Upper lobe of right lung (tissue), 1 donor: ENCODE measurements at places on chromosomes 5 and 9. TPM values are rescaled to one million over a fixed set of nuclear protein-coding genes. Genes with fewer than 3 reads are reported as not detected.

- DNase-seq: no peak
- H3K27ac ChIP-seq: no peak overlapping the region
- no peaks in the 10 kb centered on the region for H3K36me3 ChIP-seq
- no peak overlapping the region for H3K4me3 ChIP-seq
- no peaks in the 10 kb centered on the region for H3K4me1 ChIP-seq
- no peaks in the 10 kb centered on the region for H3K27me3 ChIP-seq
Measured at GRCh38 chr9:108850293-108850897, 5.4 kb downstream of the ACTL7B start.

DNA sequence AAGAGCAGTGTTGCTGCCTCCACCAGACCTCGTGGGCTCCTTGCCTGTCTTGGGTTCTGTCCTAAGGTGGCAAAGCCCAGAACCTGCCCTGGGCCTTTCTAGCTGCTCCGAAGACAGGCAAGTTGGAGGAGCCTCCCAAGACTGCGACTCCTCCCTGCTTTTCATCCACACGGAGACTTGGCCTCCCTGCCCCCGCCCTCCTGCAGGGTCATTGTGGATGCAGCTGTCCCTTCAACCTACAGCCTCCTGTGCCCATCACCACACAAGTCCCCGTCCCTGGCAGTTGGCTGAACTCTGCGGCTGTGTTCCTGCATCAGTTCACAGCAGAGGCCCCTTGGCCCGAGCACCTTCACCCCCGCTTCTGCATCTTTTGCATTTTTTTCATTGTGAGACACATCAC is 59.2 kb downstream of the WNK2 start:
- no peak overlapping the region for H3K27ac ChIP-seq
- no peaks in the 10 kb centered on the region for H3K36me3 ChIP-seq
- H3K4me1 ChIP-seq: no peaks in the 10 kb centered on the region
- H3K27me3 ChIP-seq: no peaks in the 10 kb centered on the region
- no peak overlapping the region for H3K4me3 ChIP-seq

DNA sequence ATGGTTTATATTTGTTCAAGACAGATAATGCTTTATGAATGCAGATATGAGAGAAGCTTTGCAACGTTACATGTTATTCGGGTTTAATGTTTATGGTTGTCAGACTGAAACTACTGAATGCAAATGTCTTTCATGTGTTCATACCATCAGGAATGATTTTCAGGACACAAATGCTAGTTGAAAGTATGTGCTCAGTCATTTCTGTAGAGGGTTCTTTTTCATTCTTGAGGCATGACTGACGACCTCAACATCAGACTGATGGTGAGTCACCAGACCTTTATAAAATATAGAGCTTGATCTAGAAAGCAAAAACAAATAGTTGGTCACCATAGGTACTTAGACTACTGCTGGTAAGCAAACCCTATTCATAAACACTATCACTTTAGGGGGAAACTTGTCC is 287.3 kb upstream of the NUDT12 start:
- no peak overlapping the region for H3K4me3 ChIP-seq
- no peak for DNase-seq
- H3K27me3 ChIP-seq: no peaks in the 10 kb centered on the region
- no peaks in the 10 kb centered on the region for H3K4me1 ChIP-seq
- H3K36me3 ChIP-seq: no peaks in the 10 kb centered on the region

DNA sequence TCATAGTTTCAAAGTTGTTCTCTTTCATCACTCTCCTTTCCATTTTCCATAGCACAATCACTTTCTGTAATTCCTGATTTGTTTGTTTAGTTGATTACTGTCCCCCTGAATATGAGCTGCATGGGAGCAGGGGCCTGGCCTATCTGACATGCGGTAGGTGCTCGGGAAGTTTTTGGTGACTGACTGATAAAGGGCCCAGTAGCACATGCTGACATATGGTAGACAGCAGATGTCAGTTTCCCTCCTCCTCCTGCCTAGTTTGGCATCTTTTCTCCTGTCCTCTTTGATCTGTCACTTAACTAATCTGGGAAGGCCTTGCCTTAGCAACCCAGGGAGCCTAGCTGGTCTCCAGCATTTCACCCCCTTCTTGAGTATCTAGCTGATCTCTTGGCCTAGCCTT is 14.4 kb downstream of the GALNT12 start:
- H3K27me3 ChIP-seq: no peaks in the 10 kb centered on the region
- H3K27ac ChIP-seq: no peak overlapping the region
- no peaks in the 10 kb centered on the region for H3K4me1 ChIP-seq
- H3K4me3 ChIP-seq: no peak overlapping the region

DNA sequence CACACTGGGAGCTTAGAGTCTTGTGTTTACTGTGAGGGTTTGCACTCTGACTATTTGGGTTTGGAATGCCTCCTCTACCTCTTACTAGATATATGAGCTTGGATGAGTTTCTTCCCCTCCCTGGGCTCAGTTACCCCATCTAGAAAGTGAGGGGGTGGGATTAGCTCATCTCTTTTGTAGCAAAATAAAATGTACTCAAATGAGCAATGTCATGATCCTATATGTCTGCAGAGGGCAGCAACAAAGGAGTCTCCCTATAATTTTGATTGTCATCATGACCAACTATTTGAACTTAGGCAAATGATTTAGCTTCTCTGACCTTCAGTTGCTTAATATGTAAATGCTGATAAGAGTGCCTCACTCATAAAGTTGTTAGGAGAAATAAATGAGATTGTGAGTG is 109.0 kb downstream of the DPYSL3 start:
- H3K27me3 ChIP-seq: no peaks in the 10 kb centered on the region
- no peak overlapping the region for H3K4me3 ChIP-seq
- peaks cover 27% of the 10 kb centered on the region for H3K4me1 ChIP-seq
- H3K36me3 ChIP-seq: peaks cover 29% of the 10 kb centered on the region
- H3K27ac ChIP-seq: no peak overlapping the region
- DNase-seq: no peak

GRCh38 chr5:68274847-68275651 is 59.5 kb downstream of the PIK3R1 start:
- H3K4me3 ChIP-seq: no peak overlapping the region
- H3K27ac ChIP-seq: peak overlapping the region; percentile 14
- no peak for DNase-seq
- H3K36me3 ChIP-seq: peaks cover 64% of the 10 kb centered on the region
- H3K4me1 ChIP-seq: peaks cover 21% of the 10 kb centered on the region
- no peaks in the 10 kb centered on the region for H3K27me3 ChIP-seq

- H3K4me1 ChIP-seq: no peaks in the 10 kb centered on the region
- H3K4me3 ChIP-seq: no peak overlapping the region
- no peak overlapping the region for H3K27ac ChIP-seq
- H3K27me3 ChIP-seq: no peaks in the 10 kb centered on the region
Measured at GRCh38 chr5:39167972-39168342, 51.4 kb downstream of the FYB1 start.

DNA sequence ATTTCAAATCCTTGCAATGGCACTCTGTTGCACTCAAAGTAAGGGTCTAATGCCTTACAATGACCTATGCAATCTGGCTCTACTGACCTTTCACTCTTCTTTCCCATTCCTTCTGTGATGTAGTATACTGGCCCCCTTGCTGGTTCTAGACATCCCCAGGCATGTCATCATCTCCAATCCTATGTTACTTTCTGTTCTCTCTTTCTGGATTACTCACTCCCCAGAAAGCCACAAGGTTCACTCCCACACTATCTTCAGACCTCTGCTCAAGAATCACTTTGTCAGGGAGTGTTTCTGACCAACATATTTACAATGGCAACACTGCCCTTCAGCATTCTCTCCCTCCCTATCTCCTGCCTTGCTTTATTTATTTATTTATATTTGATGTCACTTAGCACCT is 802.2 kb upstream of the WWC1 start:
- no peak overlapping the region for H3K27ac ChIP-seq
- H3K27me3 ChIP-seq: no peaks in the 10 kb centered on the region
- H3K36me3 ChIP-seq: no peaks in the 10 kb centered on the region
- DNase-seq: no peak

DNA sequence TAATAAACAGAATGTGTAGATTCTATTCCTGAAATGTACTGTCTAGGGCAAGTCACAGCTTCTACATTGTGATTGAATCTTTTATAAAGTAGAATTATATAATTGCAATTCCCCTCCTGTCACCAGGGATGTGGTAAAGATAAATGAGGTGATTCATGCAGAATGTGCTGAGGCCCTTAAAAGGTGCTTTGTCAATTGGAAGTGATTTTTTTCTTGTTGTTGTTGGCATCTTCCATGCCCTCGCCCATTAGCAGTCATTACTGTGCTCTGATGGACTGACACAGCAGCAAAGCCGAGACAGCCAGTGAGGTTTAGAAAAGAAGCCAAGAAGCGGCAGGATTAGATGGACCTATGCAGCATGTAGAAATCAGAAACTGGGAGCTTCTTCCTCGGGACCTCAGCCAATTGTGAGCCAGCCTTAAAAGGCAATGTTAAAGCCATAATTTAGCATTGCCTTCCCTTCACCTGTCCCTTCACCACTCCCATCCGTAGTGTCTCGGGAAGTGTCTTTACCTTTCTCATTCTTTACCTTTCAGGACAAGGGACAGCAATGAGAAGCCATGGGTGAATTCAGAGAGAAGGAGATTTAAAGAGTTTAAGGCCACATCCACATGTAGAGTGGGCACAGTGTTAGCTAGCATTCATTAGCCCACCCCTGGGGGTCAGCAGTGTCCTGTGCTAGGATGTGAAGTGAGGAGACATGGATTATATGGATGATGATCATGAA is 257.8 kb downstream of the PLK2 start:
- no peak overlapping the region for H3K27ac ChIP-seq
- no peak for DNase-seq
- H3K4me3 ChIP-seq: no peak overlapping the region
- H3K4me1 ChIP-seq: no peaks in the 10 kb centered on the region
- H3K27me3 ChIP-seq: no peaks in the 10 kb centered on the region

DNA sequence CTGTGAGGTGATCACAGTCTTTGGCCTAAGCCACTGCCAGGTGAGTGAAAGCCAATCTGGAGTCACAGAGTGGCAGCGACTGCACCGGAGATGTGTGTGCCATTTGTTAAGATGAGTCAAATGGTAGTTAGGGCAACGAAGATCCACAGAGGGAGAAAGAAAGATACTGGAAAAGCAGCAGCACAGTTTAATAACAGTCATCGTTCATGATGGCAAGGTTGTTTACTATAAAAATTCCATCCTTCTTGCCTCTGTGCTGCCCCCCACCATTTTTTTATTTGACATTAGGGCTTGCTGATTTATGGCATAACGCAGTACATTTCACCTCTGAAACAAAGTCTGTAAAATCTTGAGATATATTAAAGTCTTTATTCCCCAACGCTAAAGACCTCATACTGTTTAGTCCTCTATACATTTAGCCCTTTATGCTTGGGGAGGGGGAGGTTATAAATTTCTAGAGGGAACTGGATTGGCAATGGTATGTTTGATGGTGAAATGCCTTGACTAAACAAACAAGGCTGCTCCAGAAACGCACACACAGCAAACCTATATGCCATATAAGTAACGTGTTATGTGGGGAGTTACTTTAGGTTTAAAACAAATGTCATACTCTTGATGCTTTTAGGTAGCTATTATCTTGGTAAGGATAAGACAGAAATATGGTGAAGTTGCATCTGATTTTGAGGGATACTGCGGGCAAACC is 55.8 kb upstream of the ABL1 start:
- no peaks in the 10 kb centered on the region for H3K27me3 ChIP-seq
- peaks cover 17% of the 10 kb centered on the region for H3K4me1 ChIP-seq
- DNase-seq: no peak
- H3K36me3 ChIP-seq: no peaks in the 10 kb centered on the region
- no peak overlapping the region for H3K4me3 ChIP-seq

- no peak for DNase-seq
- H3K4me1 ChIP-seq: no peaks in the 10 kb centered on the region
- no peak overlapping the region for H3K4me3 ChIP-seq
- no peaks in the 10 kb centered on the region for H3K36me3 ChIP-seq
Measured at GRCh38 chr9:87883990-87884389, 1.3 kb downstream of the SPATA31E1 start.

NSA2 gene
- 50.8 TPM for total RNA-seq

PFN3 gene
- total RNA-seq: not detected

ENTPD8 gene
- not detected for total RNA-seq

GAS1 gene
- total RNA-seq: 16.8 TPM

SCAI gene
- total RNA-seq: 14.9 TPM

C9orf40 gene
- total RNA-seq: 2.9 TPM

VDAC1 gene
- total RNA-seq: 112 TPM

STKLD1 gene
- total RNA-seq: 1.2 TPM

CCDC180 gene
- 4.0 TPM for total RNA-seq

SARDH gene
- total RNA-seq: 6.8 TPM
